ENCODE measurements at places on chromosomes 6 and 20. TPM values are rescaled to one million over a fixed set of nuclear protein-coding genes. Genes with fewer than 3 reads are reported as not detected.

Gene BMP6
- 3.1 TPM for polyA plus RNA-seq

Gene HLA-DRA
- 53.2 TPM for polyA plus RNA-seq

Gene PAK5
- 0.01 TPM for polyA plus RNA-seq

Gene CGA
- polyA plus RNA-seq, result not detected
